ENCODE measurements at places on chromosomes 6 and 20.

DNA sequence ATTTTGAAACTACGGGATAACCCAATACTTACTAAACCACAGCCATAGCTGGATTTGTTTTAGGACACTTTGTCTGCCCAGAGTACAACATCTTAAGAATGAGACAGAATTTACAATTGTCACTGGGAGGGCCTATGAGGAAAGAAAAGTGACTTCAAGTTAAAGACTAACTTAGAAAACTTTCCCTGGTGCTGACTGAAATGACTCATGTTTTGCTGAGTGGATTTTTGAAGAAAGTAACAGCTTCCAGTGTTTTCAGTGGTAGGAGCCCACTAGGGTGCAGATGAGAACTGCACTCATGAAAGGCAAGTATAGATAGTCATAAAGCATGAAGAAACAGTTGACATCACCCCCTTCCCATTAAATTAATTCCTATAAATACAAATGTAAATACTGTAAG is 988.2 kb upstream of the MAP3K7 start:
- no peak for DNase-seq

DNA sequence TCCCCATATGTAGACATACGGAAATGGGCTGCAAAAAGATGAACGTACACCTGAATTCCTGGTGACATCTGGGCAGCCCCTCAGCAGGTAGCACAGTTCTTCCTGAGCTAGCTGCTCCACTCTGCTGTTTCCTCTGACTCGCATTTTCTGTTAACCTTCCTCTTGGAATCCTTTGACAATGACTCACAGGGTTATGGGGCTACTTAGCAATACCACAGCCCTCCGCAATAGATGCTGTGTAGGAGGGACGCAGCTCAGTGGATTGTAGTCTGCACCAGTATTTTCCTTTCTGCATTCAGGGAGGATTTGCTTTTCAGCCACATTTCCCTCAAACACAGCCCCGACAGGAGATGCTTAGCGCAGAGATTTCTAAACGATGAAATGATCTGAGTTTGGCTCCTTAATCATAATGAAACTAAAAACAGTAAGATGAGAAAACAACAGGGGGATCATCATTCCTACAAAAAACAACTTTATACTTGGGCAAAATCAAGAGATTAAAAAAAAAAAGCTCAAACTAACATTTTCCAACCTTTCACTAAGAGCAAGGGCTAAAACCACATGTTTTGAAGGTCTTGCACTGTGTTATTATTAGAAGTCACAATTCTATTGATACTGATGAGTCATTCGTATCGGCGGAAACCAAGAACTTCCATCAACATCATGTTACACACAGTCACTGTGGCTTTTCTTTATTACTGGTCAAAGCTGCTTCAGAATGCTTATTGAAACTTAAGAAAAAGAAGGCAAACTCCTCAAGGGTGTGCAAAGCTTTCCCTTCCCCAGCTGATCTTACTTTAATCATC is 12.2 kb downstream of the BACH2 start:
- DNase-seq, result peak; percentile 89

DNA sequence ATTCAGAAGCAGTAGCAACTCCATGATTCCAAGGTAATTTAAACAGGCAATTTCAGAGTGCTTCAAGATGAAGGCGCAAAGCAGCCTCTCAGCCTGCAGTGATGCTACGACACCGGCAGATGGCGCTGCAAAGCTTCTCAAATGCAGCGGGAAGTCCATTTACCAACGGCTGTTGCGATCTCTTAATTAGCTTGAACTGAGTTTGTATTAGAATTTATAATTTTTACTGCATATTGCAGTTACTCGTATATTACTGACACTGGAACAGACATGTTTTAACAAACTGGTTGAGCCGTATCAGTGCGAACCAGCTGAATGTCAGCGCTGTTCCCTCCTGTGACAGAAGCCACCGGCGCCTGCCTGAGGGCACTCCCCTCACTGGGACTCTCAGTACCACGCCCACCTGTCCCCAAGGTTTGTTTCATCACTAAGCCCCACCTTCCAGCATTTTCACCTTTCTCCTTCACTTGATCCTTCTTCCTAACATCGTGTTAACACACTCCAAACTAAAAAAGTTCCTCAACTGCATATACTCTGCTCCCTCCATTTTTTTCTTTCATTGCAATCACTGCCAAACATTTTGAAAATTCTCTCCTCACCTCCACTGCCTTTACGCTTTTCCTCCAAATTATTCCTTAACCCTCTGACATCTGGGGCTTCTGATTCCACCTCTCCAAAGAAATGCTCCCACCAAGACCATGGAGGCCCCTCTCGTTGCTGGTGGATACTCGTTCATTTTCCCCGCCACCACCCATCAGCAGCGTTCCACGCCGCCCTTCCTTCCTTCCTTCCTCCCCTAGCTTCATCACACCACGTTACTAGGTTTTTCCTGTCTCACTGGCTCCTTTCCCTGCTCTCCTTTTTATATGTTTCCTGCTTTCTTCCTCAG is 14.5 kb downstream of the GNL1 start:
- peak; percentile 79 for DNase-seq

GRCh38 chr6:56889492-56889891 is 65.4 kb upstream of the BEND6 start:
- DNase-seq, result no peak

DNA sequence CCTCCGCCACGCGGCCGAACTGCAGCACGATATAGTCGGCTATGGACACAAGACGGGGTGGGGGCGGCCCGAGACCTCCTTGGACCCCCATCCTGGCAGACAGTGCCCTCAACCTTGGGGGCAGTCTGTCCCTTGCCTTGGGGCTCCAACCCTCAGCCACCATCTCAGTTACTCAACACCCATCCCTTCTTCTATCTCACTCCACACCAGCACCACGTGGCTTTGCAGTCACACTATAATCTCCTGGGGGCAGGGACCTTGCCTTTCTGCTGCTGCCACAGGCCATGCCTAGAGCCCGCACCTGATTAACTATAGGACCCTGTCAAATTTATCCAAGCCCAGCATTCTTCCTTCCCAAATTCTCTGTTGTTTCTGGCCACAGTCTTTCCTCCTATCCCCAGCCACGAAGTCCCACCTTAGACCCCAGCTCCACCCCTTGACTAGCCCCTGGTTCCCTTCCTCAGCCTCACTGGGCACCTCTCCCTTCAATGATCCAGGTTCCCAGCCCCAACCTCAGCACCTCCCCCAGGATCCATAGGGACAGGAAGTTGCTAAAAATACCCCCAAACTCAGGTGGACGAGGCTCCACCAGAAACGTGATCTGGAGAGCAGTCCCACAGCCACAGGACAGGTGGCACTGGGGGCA is 1.7 kb upstream of the TEAD3 start:
- no peak for DNase-seq

- DNase-seq, result no peak
Observed at GRCh38 chr6:38901802-38902522, 146.6 kb upstream of the GLP1R start.

DNA sequence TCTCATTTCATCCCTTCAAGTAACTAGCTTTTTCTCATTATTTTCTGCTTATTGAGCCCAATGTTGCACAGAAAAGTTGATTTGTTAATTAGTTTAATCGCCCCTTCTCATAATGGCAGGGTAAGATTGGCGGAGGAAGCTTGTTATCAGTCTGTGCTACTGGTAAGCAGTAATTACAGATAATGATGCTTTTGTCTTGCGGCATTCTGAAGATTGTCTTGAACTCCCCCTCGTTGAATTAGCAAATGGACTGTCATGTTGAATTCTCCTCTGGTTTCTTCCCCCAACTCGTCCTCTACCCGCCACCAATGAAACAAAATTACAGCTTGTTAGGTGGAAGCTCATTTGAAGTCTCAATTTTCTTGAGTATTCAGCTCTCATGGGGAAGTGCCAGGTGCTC is 39.4 kb downstream of the PRDM13 start:
- no peak for DNase-seq

Measured in COLO829 (cell line).